ENCODE measurements at places on chromosomes 11 and 22.

GRCh38 chr11:75845324-75845723 lies 30.3 kb downstream of the UVRAG start:
- no peak for DNase-seq

DNA sequence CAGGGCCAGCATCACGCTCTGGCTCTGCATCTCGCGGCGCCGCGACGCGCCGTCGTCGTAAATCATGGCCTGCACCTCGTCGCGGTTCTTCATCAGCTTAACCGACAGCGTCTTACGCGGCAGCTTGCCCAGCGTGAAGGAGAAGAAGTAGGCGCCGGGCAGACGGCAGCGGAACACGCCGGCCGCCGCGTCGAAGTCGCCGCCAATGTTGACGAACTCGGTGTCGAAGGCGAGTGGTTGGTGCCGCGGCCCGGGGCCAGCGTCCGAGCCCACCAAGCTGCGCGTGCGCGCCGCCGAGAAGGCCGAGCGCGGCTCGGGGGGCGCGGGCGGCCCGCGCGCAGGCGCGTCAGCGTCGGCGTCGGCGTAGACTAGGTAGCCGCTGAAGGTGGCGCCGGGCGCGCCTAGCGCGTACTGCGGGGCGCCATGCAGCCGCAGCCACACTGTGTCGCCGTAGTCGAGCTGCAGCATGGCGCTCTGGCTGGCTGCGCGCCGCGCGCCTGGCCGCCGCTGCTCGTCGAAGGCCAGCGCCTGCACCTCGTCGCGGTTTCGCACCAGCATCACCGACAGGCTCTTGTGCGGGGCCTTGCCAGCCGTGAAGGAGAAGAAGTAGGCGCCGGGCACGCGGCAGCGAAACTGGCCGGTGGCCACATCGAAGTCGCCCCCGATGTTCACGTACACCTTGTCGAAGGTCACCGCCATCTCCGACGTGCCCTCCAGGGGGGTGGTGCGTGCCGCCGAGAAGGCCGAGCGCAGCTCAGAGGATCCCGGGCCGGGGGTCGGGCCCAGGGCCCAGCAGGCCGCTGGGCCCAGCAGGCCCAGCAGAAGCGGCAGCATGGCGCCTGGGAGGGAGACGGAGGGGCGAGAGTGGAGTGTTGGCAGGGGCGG lies 3.7 kb downstream of the FAM180B start:
- no peak for DNase-seq

- DNase-seq: no peak
These were observed 585 bp downstream of the CYB5R3 start for GRCh38 chr22:42648368-42649245.

DNA sequence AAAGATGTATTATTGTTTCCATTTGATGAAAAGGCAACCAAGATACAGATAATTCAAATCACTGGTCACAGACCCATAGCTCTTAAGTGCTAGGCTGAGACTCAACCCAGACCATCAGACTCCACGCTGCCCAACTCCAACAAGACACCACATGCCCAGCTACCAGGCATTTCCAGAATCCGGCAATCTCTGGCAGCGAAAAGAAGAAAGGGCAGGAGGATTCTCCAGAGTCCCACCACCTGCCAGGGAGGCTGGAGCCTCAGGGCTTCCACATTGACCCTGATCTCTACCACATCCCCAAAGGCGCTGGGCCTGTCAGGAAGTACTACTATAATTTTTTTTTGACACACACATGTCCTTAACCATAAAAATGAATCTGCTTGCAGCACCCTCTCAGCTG lies 61.4 kb upstream of the ARFGAP3 start:
- DNase-seq: no peak

DNA sequence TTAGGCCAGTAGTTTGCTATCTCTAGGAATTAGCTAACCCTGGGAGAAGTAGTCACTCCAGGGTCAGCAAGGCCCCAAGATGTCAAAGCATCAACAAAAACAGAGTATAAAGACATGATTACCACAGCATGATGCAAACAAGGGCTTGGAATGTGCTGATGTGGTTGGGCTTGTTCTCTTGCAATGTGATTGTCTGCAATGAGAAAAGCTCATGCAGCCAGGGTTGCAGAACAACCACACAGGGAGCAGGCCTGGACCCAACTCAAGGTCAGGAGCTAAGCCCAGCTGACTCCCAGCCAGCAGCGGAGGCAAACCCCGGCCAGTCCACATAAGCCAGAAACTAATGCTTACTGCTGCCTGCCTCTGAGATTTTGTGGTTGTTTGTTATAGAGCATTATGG lies 132.4 kb upstream of the ZC3H12C start:
- DNase-seq: no peak

DNA sequence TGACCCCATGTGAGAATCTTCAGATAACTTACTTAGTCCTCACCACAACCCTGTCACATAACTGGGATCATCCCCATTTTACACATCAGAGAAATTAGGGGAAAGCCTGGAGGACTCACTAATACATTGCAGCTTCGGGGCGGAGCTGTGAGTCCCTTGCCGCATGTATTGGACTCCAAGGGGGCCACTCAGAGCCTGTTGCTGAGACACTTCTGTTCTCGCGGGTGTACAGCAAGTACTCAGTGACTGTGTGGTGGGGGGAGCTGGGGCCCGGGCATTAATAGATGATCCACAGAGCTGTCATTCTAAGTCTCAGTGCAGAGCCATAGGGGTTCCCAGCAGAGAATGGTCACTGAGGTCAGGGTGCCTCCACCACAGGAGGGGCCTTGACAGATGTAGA lies 13.5 kb downstream of the OAF start:
- no peak for DNase-seq

- peak; percentile 79 for DNase-seq
These were observed 13.0 kb upstream of the CYB5R3 start for GRCh38 chr22:42661985-42662831.

DNA sequence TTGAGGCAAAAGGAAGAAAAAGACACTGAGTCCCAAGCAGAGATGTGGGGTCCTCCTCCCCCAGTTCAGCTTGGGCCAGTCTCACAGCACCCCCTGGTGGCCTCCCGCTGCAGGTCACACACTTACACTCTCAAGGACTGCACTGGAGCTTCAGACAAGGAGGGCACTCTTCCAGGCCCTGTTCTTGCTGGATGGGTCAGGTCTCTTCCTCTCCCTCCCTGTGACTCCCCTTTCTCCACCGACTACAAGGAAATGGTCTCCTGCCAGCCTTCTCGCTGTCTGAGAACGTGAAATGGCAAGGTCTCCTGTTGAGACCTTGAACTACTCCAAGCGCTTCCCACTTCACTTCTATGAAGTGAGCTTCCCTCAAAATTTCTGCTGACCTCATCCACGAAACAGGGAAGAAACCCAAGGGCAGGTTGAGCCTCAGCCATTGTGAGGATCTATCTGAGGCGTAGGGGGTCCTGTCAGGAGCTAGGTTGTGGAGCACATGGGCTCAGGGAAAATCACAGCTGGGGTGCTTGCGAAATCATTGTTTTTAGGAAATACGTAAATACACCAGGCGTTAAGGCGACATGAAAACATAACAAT lies 11.2 kb upstream of the IGLL1 start:
- DNase-seq: peak; percentile 50

- no peak for DNase-seq
These were observed 7.6 kb upstream of the C11orf96 start for GRCh38 chr11:43934601-43935423.

DNA sequence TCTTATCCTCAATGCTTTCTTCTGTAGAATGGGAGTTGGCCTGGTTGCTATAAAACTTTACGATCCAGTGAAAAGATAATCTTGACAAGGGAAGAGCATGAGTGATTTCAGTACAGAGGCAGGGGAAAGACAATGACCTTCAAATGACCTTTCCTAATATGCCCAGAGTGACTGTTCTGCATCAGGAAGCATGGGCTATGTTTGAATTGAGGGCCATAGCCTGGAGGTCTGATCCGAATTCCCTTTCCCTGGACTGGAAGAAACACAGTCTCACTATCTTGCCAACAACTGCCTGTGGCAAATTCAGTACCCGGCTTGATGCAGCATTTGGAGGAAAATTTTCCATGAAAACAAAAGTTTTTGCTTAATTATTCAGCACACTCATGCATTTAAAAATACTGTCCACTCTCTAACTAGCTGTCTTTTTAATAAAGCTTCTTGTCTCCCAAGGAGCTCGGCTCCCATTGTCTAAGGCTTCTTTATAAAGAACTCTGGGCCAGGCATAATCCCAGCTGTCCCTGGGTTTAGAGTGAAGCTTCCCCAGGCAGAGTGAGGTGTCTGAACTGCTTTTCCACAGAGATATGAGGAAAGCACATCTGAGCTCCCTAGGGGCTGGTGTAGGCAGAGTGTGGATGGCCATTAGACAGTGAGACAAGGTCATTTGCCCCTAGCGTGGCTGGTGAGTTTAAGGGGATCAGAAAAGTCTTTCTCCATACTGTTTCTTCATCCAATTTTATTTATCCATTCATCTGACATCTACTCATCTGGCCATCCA lies 132.7 kb upstream of the CADM1 start:
- DNase-seq: no peak

GRCh38 chr11:67288198-67288451 lies 978 bp upstream of the ANKRD13D start:
- no peak for DNase-seq

- no peak for DNase-seq
These were observed 1.6 kb upstream of the IRF7 start for GRCh38 chr11:617199-617911.

GRCh38 chr22:37100589-37101127 lies 8.9 kb downstream of the TMPRSS6 start:
- no peak for DNase-seq

- DNase-seq: peak; percentile 2
These were observed 4.5 kb downstream of the FHIP1B start for GRCh38 chr11:6229911-6230310.

- peak; percentile 89 for DNase-seq
These were observed 39.1 kb downstream of the OR4D9 start for GRCh38 chr11:59550368-59550841.

GRCh38 chr22:28297504-28297903 lies 378.4 kb upstream of the PITPNB start:
- DNase-seq: no peak

DNA sequence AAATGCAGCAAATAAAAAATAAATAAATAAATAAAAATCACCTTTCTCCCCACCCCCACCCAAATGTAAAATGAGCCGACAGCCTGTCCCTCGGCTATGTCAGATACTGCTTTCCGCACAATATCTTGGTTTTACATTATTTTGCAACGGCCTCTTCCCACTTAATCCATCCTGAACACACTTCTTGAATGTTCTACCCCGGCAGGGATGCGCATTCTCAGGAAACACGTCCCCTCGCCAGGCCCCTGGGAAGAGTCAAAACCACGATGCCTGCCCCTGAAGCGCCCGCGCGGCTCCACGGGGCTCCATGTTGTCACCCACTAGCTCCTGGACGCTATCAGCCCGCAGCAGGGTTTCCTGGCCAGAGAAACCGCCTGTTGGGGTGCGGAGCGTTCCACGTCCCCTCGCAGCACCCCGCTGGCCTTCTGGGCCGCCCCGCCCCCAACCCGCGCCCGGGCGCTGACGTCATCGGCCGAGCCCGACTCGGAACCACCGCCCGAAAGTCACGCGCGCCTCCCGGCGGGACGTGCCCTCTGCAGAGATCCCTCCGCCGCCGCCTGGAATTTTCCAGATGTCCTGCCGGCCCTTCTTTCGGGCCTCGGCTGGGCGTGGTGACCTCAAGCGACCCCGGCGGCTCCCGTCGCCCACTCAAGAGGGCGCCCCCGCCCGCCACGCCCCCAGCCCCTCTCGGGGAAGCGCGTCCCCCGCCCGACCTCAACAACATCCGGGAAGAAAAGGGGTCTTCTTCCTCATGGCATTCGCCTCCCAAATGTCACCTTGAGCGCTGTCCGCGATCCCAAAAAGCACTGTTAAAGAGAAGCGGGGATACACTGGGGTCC lies 585 bp upstream of the NEAT1 start:
- DNase-seq: peak; percentile 89

DNA sequence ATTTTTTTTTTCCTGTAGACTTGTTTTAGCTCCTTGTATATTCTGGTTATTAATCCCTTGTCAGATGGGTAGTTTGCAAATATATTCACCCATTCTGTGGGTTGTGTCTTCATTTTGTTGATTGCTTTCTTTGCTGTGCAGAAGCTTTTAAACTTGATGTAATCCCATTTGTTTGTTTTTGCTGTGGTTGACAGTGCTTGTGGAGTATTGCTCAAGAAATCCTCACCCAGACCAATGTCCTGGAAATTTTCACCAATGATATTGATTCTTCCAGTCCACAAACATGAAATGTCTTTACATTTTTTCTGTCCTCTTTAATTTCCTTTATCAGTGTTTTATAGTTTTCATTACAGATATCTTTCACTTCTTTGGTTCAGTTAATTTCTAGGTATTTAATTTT lies 55.6 kb upstream of the MRGPRX1 start:
- no peak for DNase-seq

GRCh38 chr22:48331266-48331665 lies 1496.4 kb downstream of the BRD1 start:
- DNase-seq: no peak

- no peak for DNase-seq
These were observed 230.2 kb upstream of the B3GAT1 start for GRCh38 chr11:134642206-134642605.

DNA sequence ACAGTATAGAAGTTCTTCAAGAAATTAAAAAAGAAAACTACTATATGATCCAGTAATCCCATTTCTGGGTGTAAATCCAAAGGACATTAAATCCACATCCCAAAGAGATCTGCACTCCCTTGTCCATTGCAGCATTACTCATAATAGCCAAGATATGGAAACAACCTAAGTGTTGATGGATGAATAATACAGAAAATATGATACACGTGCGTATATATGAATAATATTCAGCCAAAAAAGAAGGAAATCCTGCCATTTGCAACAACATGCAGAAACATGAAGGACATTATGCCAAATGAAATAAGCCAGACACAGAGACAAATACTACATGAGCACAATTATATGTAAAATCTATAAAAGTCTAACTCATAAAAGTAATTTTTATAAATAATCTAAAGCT lies 306.3 kb upstream of the ANO3 start:
- DNase-seq: no peak

- peak; percentile 63 for DNase-seq
These were observed 8.6 kb downstream of the MRPL11 start for GRCh38 chr11:66429983-66430602.

DNA sequence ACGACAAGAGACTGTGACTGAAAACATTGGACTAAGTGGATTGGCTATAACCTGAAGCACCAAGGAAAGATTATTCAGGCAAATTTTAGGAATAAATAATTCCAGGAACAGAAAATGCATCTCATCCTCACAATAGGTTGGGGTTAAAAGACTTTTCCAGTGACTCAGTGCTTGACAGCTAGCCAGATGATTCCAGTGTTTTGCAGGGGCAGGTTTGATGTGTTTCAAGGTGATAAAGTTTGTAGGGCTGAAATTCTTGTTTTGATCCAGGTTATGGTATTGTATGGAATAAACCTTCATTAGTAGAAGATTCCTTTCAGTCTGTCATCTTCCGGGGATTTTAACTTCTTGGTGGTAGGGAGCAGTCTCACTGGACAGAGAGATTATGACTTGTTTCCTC lies 2.3 kb downstream of the EXT2 start:
- DNase-seq: no peak

- DNase-seq: no peak
These were observed 2.4 kb upstream of the ARSA start for GRCh38 chr22:50630376-50630775.

GRCh38 chr11:9002920-9003572 lies 755 bp downstream of the NRIP3 start:
- DNase-seq: no peak

- no peak for DNase-seq
These were observed 1329.0 kb downstream of the LRRC4C start for GRCh38 chr11:40130427-40130826.

GRCh38 chr11:63536669-63537292 lies at the start of gene PLAAT4:
PLAAT4 (plus strand) TSS chr11:63536808; CDS start chr11:63536869, 61 bp downstream.
- peak; percentile 55 for DNase-seq

All from CD8-positive, alpha-beta memory T cell (primary cell).